Right renal pelvis (tissue), 4 donors: ENCODE measurements at places on chromosomes 5 and 9. TPM values are rescaled to one million over a fixed set of nuclear protein-coding genes. Genes with fewer than 3 reads are reported as not detected.

GRCh38 chr5:1037671-1038416 lies 29.2 kb downstream of the NKD2 start:
- DNase-seq = no peak

DNA sequence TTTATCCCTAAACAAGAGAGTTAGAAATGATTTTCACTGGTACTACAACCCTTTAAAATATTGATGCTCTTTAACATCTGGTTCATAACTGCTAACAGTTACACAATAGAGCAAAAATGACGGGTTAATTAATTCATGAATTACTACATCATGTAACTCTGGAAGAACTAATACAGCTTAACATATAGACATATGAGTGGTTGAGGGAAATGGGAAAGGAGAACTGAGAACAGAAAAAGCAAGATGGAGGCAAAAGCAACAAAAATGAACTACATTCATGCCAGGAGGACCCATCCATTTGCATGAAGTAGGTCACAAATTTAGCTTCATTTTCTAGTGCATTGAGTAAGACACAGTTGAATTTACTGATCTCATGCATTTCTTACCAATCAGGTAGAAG lies 61.8 kb downstream of the C9 start:
- DNase-seq = no peak

DNA sequence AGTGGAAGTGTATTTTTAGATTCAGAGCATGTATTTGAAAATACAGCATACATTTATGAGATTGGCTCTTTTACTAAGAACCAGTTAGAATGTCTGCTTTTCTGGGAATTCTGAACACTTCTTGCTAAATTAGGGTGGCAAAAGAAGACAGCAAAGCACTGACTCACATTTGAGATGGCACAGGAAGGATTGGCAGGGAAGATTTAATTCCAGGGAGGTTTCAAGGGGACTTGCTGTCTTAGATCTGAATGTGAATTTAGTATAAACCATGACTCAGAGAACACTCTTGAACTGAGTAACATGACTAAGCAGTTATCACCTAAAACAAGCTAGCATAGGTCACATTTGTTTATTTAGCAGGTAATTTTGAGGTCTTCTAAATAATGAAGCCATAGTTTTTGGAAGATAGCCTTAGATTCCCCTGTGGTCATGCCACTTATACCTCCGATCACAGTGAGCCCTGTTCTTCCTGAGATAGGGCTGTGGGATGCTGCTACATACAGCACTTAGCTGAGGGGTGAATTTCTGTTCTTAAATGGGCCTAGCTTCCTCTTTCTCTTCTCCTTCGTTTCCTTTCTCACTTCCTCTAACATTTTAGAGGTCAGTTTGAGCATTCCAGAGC lies 173.8 kb downstream of the PCSK1 start:
- no peak for DNase-seq

MCIDAS gene
- polyA plus RNA-seq = 0.89 TPM

GRCh38 chr5:92922231-92922967 lies 658.6 kb downstream of the NR2F1-AS1 start:
- no peak for DNase-seq

- no peak for DNase-seq
Observed at GRCh38 chr5:108650997-108651396, 96.7 kb upstream of the FER start.

GRCh38 chr5:151496041-151496484 lies 48.7 kb downstream of the SLC36A1 start:
- no peak for DNase-seq

DNA sequence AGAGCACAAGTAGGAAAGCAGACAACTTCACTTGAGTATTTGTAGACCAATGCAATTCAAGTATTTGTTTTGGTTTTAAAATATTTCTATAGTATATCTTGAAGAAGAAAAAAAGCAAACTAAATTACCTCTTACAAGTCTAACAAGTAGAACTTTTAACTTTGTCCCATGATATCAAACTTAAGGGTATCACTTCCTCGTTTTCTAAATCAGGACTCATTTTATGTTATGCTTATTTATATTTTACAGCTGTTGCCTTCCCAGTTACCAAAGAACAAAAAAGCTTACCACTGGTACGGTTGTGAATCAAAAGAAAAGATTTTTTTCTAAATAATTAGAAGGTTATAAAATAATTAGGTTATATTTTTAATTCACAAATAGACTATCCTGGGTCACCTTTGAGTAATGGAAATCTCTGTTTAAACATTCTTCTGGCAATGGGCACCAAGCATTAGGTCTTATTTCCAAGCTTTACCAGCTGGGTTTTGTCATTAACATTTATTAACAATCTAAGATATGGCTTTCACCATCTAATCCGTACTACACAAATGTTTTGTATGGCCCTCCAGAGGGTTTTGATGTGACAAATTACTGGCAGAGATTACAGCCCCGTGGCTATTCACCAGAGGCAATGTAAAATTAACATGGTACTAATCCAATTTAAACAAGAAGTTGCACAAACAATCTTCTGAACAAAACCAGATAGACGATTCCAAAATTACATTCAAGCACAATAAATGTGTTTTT lies 63.6 kb downstream of the CEP120 start:
- DNase-seq = no peak

- DNase-seq = no peak
Observed at GRCh38 chr5:71973563-71973962, 133.7 kb upstream of the MAP1B start.

OMD gene
- 6.3 TPM for polyA plus RNA-seq

- DNase-seq = no peak
Observed at GRCh38 chr5:68533571-68534084, 318.1 kb downstream of the PIK3R1 start.

GRCh38 chr5:57903458-57903857 lies 420.8 kb upstream of the ACTBL2 start:
- DNase-seq = no peak

GRCh38 chr5:173451031-173451430 lies 122.8 kb upstream of the STC2 start:
- no peak for DNase-seq

DNA sequence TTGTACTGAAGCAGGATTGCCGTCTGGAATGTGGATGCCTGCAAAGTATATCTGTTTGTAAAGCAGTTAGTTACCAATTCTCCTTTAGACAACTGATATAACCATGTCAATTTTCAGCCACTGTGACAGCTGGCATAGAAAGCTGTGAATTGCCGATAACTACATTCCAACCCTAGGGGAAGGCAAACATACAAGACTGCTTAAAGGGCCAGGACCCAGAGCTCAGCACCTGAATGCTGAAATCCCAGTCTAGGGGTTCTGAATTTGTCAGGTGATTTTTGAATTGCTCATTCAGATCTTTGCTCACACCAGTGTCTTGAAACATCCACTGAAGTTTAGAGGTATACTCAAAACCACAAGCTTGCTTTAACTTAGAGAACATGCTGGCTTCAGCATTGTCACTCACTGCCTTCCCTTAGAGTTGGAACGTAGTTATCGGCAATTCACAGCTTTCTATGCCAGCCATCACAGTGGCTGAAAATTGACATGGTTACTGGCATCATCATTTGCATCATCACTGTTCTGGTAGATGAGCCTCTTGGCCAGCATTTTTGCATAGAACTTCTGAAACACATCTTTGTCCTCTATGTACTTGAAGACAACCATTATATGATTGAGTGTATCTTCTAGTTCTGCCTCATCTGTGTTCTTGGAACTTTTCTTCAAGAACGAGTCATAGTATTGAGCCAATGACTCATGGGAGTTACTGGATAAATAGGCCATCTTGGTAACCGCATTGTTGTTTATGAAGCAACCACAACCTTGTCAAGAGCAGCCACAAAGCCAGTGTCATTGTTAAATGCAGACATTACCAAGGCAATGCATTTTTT lies 82.1 kb downstream of the CCDC192 start:
- DNase-seq = no peak

DNA sequence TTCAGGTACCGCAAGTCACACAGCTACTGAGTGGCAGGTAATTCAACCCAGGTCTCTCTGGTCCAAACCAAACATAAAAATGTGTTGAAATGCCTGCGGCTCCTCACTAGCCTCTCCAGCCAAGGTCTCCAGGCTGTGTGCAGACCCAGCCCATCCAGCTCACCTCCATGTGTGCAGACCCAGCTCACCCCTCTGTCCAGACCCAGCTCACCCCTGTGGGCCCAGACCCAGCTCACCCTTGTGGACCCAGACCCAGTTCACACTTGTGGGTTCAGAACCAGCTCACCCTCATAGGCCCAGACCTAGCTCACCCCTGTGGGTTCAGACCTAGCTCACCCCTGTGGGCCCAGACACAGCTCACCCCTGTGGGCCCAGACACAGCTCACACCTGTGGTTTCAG lies 188.0 kb upstream of the ADCY2 start:
- DNase-seq = no peak

DNA sequence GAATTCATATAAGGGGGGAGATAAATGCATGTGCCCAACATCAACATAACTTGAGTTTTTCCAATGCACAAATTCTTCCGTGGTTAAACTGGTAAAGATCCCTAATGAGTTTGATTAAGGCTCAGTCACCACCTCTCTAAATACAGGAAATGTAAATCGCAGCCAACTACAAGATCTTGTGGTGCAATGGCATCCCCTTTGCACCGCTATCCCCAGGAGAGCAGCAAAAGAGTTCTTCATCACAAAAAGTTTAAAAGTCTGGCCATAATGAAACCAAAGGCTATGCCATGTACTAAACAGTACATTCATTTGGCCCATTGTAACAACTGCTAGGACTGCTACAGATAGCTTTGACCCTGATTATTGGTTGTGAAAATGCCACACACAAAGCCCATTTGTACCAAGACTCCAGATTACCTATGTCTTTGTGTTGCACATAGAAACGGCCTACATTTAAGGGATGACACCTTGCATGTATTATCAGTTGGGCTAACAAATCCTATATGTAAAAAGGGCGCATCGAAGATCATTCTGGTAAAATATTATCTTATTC lies 44.5 kb downstream of the ZNF608 start:
- DNase-seq = no peak

GRCh38 chr5:76716456-76717157 lies 681 bp downstream of the F2R start:
- no peak for DNase-seq

SPINK4 gene
- not detected for polyA plus RNA-seq

DNA sequence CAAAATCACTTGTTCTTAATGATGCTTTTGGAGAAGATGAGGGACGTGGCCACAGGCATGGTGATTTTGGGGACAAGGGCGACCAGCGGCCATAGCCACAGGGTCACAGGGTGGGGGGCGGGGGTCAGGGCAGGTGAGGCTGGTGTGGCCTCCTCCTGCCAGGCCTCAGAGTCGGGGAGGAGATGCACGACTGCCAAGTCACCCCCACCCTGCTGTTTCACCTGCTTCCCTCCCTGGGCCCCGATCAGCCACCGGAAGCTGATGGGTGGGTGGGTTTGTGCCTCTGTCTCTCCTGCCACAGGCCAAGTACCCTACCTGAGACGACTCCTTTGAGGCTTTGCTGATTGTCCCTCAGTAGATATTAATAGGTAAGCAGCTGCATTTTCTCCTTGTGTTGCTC lies 199.3 kb downstream of the PAX5 start:
- DNase-seq = no peak

DNA sequence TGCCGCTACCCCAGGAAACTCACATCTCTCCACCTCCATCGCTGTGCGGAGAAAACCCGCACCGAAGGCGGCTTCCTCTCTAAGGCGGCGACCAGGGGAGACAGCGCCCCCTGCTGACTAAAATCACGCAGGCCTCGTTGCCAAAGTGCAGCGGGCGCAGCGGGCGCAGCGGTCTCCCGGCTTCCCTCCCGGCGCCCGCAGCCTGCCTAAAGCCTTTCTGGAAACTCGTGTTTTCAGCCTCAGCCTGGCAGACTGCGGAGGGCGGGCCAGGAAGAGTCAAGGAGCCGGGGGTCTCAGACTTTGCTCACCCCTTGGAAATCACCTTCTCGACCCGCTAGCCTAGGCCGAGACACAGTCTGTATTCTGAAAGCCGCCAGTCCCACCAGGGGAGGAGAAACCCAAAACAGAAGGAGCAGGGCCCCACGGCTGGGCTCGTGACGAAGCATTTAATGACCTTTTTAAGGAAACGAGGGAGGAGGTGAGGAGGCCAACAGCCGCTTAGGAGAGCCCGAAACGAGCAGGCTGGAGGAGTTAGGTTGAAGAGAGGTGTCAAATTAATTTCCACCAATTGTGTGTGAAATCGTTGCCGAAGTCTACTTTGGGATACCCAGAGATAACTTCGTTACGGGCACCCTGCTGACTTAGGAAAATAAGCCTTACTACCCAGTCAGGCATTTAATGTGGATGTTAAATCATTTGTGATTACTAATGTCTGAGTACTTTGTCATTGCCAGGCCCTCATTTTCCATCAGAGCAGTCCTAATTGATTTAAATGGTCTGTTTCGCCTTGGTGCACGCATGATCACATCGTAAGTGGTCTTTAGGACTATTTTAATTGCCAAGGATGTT lies 7.3 kb upstream of the FOXB2 start:
- no peak for DNase-seq

NDOR1 gene
- polyA plus RNA-seq = 16.0 TPM

GRCh38 chr9:128081056-128081455 lies 13.0 kb downstream of the SLC25A25 start:
- no peak for DNase-seq

DNA sequence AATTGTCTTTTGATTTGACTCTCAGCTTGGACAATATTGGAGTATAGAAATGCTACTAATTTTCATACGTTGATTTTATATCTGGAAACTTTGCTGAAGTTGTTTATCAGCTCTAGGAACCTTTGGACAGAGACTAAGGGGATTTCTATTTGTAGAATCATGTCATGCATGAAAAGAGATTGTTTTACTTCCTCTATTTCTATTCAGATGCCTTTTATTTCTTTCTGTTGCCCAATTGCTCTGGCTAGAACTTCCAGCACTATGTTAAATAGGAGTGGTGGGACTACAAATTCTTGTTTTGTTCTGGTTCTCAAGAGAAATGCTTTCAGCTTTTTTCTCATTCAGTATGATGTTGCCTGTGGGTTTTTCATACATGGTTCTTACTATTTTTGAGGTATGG lies 112.8 kb upstream of the CDH12 start:
- DNase-seq = no peak

- no peak for DNase-seq
Observed at GRCh38 chr5:115494570-115495289, 49.8 kb downstream of the FEM1C start.

DNA sequence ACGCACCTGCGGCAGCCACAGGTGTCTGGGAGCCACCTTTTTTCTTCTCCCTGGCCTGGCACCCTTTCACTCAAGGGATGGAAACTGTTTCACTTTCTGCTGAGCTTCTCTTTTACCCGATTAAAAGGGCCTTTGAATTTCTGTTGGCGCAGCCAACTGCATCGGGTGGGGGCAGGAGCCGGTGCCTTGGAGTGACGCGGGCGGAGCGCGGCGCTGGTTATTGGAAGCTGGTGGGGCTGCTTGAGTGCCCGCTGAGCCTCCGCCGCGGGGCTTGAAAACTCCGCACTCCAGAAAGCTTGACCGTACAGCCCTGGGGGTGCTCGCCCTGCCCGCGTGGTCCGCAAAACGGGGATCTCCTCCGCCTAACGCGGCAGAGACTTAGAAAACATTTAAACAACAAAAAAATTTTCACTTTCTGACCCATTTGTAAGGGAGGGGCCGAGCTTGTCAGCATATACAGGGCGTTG lies 52.0 kb upstream of the TJP2 start:
- DNase-seq = no peak

- no peak for DNase-seq
Observed at GRCh38 chr5:42950116-42950455, 90.0 kb downstream of the ANXA2R start.

GRCh38 chr9:27634879-27635278 lies 61.6 kb upstream of the C9orf72 start:
- no peak for DNase-seq

AJM1 gene
- polyA plus RNA-seq = 1.1 TPM

GARNL3 gene
- polyA plus RNA-seq = 13.0 TPM

EXOC3 gene
- polyA plus RNA-seq = 49.2 TPM

- no peak for DNase-seq
Observed at GRCh38 chr5:140632366-140633020, 482 bp downstream of the CD14 start.
